ENCODE measurements at places on chromosomes 7 and 10.
A peak's percentile ranks its signal among the peaks of the same experiment; 100 is the strongest.

DNA sequence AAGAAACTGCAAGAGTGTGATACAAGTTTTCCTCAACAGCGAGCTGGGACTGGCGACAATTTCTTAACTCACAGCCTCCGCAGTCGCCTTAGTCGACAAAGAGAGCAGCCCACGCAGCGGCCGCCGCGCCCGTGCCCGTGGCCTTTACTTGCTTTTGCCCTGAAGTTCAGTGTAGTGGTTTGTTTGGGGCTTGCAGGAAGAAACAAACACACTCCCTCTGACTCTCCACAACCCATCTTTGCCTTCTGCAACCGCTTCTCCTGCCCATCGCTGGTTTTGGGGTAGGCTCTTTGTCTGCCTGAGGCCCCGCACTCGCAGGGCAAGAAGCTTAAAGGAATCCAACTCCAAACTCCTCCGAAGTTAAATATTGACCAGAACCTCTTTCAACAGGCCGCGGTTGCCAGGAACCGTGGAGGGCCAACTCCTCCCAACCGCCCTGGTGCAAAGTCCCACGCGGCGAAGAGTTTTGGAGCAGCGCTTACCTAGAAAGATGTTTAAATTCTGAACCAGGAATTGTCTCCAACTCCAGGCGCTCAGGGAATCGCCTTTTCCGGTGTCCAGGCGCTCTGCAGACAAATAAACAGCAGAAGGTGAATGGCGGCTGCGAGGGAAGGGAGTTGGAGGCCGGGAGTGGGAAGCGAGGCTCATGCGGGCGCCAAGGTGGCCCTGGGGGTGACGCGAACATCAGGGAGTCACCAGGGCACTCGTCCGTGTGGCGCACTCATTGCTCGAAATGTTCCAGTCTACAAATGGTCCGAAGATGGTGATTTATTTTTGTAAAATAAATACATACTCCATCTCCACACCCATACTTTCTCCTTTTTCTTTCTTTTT lies 8.3 kb downstream of the HOXA4 start:
- no peak for DNase-seq

DNA sequence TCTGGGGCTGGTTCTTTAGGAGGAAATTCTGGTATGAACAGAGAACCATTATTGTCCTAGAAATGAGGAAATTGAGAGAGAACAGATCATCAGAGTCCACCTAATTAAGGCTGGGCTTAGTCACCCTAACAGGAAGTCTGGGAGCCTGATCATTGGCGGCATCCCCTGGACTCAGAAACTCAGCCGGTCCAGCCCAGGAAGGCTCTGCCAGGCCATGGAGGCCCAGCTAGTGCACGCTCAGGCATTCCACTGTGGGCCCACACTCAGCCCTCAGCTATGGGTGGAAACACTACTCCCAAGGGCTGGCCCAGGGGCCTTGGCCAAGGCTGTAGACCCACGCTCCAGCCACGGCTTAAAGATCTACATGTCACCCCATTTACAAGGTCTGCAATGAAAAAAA lies 109.2 kb downstream of the PTPN20 start:
- DNase-seq = no peak

GRCh38 chr10:25522946-25523608 lies 348.3 kb downstream of the GPR158 start:
- DNase-seq = no peak

DNA sequence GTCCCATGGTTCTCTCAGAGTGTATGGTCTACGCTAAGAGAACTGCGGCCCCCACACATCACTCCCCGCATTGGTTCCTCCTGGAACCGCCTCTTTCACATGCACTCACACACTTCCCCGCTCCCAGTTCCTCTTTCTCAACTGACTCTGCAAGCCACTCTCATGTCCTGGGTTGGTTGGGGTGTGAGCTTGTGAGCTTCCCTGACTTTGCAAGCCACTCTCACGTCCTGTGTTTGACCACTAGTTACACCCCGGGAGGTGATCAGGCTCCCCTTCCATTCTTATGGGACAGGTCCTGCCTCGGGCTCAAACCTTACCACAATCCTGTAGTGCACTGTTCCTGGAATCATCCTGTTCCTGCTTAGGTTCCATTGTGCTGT lies 105.0 kb downstream of the TRIM24 start:
- DNase-seq = no peak

- DNase-seq = no peak
Measured at GRCh38 chr10:33887188-33887587, 552.7 kb upstream of the NRP1 start.

GRCh38 chr10:45447416-45447815 lies 73.4 kb downstream of the ALOX5 start:
- DNase-seq = no peak

GRCh38 chr7:102431617-102432298 lies 1.6 kb upstream of the ORAI2 start:
- DNase-seq = peak; percentile 41

Data from activated CD4-positive, alpha-beta T cell treated with anti-CD3 and anti-CD28 coated beads for 1 hour (primary cell).